Stimulated activated CD4-positive, alpha-beta T cell treated with anti-CD3 and anti-CD28 coated beads, Interleukin-4, amount 100 ng/mL, for 1 hour (primary cell): ENCODE measurements at places on chromosomes 6 and 20.

GRCh38 chr6:30767944-30768301 is 23.6 kb upstream of the IER3 start:
- DNase-seq = no peak

DNA sequence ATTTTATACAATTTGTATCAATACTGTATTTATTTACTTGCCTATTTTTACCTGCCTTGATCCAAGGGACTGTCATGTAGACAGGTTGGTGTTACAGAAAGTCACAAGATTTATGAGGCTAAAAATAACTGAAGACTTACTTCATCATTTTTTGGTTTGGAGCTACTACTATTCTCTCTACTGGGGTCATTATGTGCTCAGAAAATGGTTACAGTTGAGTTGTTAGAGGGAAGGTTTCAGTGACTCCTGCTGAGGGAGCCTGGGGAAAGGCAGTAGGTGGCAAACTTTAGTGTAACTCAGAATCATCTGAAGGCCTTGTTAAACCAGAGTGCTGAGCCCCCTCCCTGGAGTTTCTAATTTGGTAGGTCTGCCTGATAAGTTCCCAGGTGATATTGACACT is 118.8 kb downstream of the TINAG start:
- DNase-seq = no peak

DNA sequence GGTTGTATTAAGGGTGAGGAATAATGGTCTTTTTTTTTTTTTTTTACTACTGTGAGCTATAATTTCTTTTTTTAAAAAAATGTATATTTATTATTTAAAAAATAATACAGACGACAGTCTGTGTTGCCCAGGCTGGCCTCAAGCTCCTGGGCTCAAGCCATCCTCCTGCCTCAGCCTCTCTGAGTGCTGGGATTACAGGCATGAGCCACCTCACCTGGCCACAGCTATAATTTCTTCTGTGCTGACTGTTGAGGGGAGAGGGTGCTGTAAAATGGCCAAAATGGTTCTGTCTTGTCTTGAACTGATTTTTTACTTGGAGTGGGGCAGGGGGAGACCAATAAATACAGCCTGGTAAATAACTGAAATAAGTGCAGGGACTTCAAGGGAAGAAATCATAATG is 3.6 kb downstream of the SRSF3 start:
- DNase-seq = no peak

DNA sequence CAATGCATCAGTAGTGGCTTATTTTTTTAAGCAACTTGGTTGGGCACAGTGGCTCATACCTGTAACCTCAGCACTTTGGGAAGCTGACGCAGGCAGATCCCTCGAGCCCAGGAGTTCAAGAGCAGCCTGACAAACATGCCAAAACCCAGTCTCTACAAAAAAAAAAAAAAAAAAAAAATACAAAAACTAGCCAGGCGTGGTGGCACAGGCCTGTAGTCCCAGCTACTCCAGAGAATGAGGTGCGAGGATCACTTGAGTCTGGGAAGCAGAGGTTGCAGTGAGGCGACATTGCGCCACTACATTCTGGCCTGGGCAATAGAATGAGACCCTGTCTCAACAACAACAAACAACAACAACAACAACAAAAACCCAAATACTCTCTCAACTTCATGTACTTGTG is 44.7 kb upstream of the XRN2 start:
- DNase-seq = no peak

DNA sequence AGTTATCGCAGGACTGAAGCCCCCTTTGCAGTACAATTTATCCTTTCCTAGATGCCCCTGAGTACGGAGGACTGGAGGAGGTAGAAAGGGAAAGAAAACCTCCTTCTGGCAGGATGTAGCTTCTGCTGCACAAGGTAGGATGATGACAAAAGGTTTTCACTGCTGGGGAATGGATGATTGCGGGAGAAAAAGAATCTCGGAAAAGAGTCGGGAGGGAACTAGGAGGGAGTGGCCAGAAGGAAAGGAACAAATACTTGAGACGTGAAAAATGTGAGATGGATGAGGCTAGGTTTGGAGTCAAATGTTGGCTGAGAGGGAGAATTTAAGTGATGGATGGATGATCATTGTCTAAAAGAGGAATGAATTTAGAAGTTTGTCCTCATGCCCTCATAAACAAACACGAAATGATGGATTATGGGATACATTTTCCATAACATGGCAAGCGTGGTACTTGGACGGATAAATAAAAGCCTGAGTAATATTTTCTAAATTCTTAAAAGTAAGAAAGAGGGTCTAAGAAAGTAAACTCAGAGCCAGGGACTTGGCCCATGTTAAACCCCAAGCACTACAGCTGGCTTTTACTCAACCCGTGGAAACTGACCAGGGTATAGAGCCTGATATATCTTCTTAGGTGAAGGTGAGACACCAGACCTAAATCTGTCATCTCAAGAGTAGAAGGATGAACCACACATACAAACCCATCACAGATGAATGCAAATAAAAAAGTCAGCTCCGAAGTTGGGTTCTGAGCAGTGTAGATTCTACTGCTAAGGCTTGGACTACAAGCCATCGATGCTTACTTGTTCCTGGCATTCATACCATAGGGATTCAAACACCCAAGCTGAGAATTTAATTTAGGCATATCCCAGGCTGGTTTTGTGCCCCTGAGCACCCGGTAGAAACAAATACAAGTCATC is 72.4 kb downstream of the HFE start:
- no peak for DNase-seq

DNA sequence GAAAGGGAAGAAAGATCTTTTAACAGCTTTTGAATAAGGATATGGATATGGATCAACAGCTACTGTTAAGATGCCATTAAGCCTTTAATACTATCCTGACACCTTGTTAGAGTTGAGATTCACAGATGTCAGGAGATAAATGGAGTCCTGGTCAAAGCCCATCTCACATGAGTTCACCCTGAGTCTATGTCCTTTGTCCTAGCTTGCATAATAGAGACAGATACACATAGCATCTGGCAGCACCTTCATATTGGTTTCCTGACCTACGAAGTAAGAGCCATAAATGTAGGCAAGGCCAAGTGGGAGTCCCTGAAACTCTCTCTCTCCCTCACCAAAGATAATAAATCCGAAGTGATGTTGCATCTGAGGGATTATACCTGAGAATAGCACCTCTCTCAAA is 79.1 kb upstream of the F13A1 start:
- DNase-seq = no peak

GRCh38 chr6:137852346-137852745 is 14.7 kb upstream of the TNFAIP3 start:
- no peak for DNase-seq

DNA sequence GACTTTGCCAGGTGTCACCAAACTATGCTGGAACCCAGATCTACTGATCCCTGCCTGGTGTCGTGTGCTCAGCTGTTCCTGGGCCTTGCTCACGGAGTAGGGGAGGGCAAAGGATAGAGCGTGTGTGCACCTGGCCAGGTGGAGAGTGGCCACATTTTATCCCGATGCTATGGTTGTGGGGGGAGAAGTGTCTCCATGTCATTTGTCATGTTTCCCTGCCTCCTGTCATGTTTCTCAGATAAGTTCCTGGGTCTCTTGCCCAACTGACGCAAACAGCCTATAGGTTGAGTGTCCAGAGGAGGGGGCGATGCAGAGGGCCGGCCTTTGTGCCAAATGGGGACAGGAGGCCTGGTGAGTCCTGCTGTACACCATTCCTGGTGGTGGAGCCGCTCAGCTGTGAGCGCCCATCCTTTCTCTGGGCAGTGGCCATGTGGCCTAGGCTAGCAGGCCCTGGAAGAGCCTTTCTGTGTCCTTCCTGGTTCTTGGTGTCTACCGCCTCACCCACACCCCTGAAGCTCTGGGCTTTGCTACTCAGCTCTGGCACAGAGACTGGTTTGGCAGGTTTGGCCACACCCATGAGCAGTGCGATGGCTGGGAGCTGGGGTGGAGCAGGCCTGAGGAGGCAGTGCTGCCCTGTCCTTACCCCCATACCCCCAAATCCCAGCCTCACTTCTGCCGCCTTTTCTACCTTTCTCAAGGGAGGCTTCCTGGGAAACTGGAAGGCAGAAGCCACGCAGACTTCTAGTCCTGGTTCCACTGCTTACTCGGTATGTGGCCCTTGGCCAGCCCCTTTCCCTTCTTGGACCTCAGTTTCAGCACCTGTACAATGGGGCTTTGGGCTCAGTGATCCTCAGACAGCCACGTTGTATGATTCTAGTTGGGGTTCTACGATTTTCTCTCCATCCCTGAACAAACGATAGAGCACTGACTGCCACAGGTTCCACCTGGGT is 32.3 kb upstream of the EPB41L1 start:
- no peak for DNase-seq

GRCh38 chr6:112022749-112023148 is 31.2 kb upstream of the CCN6 start:
- no peak for DNase-seq
